H1 (cell line): ENCODE measurements at places on chromosomes 12 and 14. TPM values are rescaled to one million over a fixed set of nuclear protein-coding genes. Genes with fewer than 3 reads are reported as not detected.

- DNase-seq = no peak
These were observed 5.3 kb upstream of the VSIG10 start for GRCh38 chr12:118109088-118109487.

DNA sequence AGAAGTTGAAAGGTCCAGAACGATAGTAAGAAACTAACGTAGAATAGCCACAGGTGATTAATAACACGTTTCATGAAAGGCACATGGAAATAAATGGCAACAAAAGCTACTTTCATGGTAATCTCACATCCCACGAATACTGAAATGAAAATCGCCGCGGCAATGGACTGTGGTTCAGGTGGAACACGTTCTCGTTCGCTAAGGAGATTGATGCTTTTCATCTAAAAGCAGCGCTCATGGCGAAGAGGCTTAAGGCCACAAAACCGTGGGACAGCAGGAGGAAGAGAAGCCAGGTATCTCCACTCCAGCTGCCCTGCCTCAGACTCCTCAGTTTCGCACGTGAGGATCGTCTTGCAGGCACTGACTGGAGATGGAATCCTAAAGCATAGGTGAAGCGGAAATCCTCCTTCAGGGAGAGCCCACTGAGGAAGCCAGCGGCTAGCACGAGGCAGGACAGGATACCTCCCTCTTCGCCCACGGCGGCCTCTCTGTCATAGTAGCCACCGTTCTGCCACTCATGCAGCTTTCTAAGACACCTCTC is 696 bp upstream of the GPHN start:
- no peak for DNase-seq

GRCh38 chr14:54703082-54703481 is 136.2 kb downstream of the SAMD4A start:
- no peak for DNase-seq

- peak; percentile 75 for DNase-seq
These were observed at the start of gene KCNJ8 for GRCh38 chr12:21774358-21775132. KCNJ8 (minus strand) TSS chr12:21774706; CDS start chr12:21773616, 1,090 bp downstream.

DNA sequence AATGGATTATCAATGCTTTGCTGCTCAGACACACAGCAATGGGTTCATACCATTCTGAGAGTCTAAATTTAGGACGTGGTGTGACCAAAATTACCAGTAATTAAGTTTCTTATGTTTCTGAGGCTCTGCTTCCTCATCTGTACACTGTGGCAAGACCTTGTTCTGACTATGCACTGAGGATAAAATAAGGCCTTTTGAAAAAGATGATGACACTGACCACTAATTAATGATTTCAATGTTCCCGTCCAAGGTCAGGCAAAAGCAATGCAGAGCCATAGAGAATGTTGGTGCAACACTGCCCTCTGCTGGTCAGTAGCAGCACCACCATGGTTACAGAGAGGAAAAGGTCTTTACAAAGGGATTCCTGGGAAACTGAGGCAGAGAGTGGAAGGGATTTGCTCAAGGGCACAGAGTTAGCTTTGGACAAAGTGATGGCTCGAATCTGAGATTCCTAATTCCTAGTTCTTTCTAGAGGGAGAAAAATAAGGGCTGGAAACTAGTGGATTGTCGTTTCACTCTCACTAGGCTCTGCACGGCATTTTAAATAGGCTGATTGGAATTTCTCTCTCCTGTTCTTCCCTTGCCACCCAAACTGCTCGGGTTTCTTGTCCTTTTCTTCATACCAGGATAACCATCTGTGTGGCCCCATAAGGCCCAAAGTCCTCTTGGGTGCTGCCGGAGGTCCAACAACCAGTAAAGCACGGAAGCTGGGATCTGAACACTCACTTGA is 22.3 kb upstream of the P2RX7 start:
- no peak for DNase-seq

GRCh38 chr12:44774815-44775411 is 101.2 kb downstream of the NELL2 start:
- DNase-seq = peak; percentile 36

GRCh38 chr12:51324953-51325352 is 979 bp upstream of the BIN2 start:
- no peak for DNase-seq

DNA sequence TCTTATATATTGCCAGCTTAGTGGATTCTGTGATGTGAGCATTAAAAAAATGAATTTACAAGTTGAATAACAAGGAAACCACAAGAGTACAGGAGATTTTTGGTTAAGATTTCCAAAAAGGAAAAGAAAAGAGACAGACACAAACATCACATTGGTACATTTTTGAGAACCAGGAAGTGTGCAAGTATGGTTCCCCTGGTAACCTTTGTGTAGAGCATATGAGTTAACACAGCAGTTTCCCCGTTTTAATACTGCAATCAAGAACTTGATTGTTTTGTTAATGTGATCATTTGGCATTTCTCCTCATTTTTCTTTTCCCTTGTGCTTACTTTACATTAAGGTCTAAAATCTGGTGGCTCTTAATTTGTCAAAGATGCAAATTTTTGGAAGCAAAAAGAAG is 490.4 kb upstream of the ATP2B1 start:
- no peak for DNase-seq

GRCh38 chr12:68559984-68560850 is 50.5 kb upstream of the RAP1B start:
- no peak for DNase-seq

- DNase-seq = no peak
These were observed 676 bp downstream of the MRPL42 start for GRCh38 chr12:93468008-93468371.

DNA sequence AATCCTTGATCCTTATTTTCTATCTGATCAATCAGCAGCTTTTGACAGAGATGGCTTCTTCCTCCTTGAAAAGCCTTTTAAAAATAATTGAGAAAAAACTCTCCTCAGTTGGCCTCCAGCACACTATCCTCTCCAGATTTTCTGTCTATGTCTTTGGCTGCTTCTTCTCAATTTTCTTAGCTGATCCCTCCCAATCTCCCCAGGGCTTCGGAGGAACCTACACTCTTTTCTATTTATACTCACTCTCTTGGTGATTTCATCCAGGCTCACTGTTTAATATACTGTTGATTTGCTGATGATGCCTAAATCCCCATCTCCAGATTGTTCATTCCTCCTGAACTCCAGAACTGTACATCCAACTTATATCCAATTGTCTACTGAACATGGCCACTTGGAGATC is 54.8 kb downstream of the RDH12 start:
- no peak for DNase-seq

DNA sequence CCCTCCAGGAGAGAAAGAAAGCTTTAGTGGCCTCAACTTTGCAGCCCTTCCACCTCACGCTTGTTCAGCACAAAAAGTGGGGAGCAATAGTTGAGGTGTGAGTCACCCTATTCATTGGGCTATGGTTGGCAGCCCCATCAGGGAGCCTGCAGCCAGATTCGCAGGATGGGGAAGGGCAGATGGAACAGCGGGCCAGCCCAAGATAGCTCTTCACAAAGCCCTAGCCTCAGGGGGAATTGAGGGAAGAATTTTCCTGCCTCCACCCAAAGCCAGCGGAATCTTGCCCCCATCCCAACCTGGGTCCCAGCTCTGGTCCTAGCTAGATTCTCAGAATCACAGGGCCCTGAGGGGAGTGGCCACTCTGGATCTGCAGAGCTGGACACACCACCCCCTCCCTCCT is 3.6 kb upstream of the KRT5 start:
- peak; percentile 22 for DNase-seq

GRCh38 chr12:105721891-105722290 is 391.4 kb downstream of the C12orf75 start:
- no peak for DNase-seq

DNA sequence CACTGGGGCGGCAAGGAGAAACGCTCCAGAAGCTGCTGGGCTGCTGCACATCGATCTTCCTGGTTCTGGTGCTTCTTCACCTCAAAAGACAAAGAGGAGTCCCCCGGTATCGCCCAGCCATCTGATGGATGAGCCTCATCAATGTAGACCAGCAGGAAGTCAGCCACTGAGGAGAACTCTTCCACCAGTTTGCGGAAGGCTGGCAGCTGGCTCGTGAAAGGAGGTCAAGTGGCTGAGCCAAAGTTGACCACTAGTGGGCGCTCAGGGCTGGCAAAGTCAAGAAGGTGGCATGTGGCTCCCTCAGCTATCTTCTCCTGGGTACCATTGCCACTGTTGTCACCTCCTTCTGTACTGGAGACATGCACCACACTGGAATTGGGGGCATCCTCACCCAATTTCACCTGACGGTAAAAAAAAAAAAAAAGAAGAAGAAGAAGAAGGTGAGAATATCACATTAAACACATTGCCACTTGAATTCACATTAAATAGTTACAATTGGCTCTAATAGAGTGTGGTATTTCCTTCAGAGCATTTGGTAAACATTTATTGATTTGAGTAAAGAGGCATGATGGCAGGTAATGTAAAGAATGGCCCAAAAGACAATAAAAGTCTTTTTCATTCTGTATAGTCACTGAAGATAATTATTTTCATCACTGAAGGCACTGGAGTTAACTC is 8.3 kb downstream of the DIO2 start:
- peak; percentile 51 for DNase-seq

GRCh38 chr12:47849261-47849660 is 29.6 kb upstream of the HDAC7 start:
- DNase-seq = no peak

GRCh38 chr14:102103062-102103695 is 16.3 kb upstream of the HSP90AA1 start:
- DNase-seq = no peak

GRCh38 chr14:92613008-92613658 is 99.6 kb downstream of the RIN3 start:
- peak; percentile 51 for DNase-seq

GRCh38 chr12:124564971-124565491 is 2.4 kb downstream of the NCOR2 start:
- peak; percentile 68 for DNase-seq

The SYCP3 gene
- 0.07 TPM in 1 of 2 replicates, not detected in the other for total RNA-seq

The LBHD2 gene
- not detected in 2 replicates for total RNA-seq

The OASL gene
- total RNA-seq = not detected in 2 replicates

The PARPBP gene
- total RNA-seq = 33.2 and 38.1 TPM in 2 replicates

The AVPR1A gene
- 0.11 and 0.20 TPM in 2 replicates for total RNA-seq

The SDR9C7 gene
- not detected in 2 replicates for total RNA-seq

The ASPG gene
- total RNA-seq = 0.34 and 0.46 TPM in 2 replicates

The SNAPC1 gene
- 9.6 and 11.1 TPM in 2 replicates for total RNA-seq

The RFLNA gene
- 6.4 and 8.1 TPM in 2 replicates for total RNA-seq

The TPI1 gene
- total RNA-seq = 902 and 910 TPM in 2 replicates

The NXPH4 gene
- total RNA-seq = 1.7 and 1.8 TPM in 2 replicates
